H1 (cell line): ENCODE measurements at places on chromosomes 7 and 10.

DNA sequence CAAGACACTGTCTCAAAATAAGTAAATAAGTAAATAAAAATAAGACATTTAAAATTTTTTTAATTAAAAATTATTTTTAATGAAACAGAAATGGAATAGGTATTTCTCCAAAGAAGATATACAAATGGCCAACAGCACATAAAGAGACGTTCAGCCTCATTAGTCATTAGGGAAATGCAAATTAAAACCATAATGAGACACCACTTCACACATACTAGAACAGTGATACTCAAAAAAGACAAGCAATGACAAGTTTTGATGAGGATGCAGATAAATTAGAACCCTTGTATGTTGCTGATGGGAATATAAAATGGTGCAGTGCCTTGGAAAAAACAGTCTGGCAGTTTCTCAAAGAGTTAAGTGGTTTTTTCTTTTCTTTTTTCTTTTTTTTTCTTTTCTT lies 26.5 kb upstream of the C10orf67 start:
- DNase-seq, result no peak

GRCh38 chr7:129616530-129616929 lies 5.0 kb downstream of the NRF1 start:
- no peak for DNase-seq

- DNase-seq, result no peak
These were observed 161.2 kb downstream of the DGKI start for GRCh38 chr7:137685433-137686164.

DNA sequence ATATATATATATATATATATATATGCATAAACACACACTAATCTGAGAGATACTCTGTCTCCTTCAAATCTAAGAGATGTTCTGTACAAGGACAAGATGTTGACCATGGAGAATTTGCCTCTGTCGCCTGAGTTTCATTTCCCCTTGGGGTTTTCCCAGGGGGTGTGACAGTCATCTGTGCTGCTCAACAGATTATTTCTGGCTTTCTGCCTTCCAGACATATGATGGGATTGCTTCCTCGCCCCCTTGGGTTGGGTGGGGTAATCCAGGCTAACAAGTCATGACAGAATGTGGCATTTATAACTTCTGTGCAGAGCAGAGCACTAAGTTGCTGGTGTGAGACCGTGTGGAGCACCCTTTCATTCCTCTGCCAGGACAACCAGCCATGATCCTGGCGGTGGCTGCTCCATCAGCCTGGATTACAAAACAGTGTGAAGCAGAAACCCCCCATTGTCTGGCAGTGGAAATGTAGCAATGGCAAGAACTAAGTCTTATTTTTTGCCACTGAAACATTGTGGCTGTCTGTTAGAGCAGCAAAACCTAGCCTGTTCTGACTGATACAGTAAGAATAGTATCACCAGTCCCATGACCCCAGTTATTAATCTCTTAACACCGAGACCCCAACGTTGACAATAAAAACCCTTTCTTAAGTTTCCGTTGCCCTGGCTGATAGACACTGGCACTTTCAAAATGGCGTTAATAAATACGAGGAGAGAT lies 13.7 kb upstream of the USP6NL start:
- DNase-seq, result no peak

DNA sequence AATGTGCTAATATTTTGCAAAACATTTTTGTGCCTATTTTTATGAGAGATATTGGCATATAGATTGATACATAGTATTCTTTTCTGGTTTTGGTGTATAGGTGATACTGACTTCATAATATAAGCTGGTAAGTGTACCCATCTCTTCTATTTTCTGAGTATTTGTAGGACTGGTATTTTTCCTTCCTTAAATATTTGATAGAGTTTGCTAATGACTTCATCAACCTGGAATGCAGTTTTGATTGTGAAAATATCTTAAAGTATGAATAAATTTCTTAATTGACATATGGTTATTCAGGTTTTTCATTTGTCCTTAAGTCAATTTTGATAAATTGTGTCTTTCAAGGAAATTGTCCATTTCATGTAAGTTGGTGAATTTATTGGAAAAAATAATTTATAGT lies 6.1 kb upstream of the SCRN1 start:
- no peak for DNase-seq
